Esophagus mucosa (tissue), 1 donor: ENCODE measurements at places on chromosomes 16 and 17.
A peak's percentile ranks its signal among the peaks of the same experiment; 100 is the strongest.

DNA sequence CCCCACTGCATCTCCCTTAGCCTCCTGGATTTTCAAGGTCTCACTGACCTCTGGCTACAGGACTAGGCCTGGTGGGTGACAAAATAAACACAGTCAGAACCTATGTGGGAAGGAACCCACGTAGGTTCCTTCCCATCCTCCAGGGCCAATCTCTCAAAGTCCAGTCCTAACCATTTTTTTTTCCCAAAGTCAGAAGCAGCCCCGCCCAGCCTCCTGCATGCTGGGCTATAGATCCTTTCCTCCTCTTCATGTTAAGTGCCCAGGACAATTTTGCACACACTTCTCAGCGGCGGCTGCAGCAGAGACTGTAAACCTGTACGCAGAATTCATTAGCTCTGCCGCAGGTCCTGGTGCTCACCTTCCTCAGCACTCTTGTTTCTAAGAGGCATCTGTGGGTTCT is 285.8 kb downstream of the NPIPA8 start:
- ATAC-seq = no peak

GRCh38 chr16:51818342-51818944 is 667.4 kb upstream of the SALL1 start:
- no peak for ATAC-seq

GRCh38 chr16:4591191-4591590 is 23.5 kb downstream of the UBALD1 start:
- ATAC-seq = no peak

DNA sequence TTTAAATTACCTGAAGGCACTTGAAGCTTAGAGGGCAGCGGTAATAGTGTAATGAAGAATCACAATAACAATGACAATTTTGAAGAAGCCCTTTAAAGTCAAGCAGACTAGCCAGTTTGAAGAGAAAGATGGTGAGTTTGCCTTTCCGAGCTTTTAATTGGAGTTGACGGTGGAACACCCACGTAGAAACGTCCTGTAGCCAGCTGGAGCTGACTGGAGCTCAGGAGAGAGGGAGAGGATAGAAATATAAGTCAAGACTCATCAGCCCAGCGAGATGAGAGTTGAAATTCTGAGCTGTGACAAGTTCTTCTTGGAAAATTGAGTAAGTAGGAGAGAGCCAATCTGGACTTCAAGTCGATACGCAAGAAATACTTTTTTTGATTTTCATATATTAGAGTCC is 91.7 kb upstream of the CACNG3 start:
- no peak for ATAC-seq

DNA sequence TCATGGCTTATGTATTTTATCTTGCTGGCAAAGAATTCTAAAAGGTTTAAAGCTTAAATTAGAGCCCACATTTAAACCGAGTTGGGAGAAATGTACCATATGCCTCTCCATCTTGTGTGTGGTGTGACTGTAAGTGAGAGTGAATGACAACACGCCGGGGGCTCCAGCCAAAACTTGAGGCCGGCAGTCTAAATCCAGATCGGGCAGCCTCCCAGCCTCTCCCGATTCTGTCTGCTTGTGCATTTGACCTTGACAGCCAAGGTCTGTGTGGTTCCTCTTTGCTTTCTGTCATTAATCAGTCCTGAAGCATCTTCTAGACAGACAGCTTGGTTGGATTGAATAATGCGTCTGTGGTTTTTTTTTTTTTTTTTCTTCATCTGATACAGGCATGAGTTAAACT is 1093.2 kb upstream of the EEF2KMT start:
- ATAC-seq = no peak

- peak; percentile 61 for ATAC-seq
These were observed 49.0 kb upstream of the ZNF750 start for GRCh38 chr17:82888583-82889495.

GRCh38 chr17:66466840-66467367 is 164.5 kb downstream of the PRKCA start:
- ATAC-seq = peak; percentile 95

GRCh38 chr16:12917653-12918052 is 16.3 kb downstream of the SHISA9 start:
- no peak for ATAC-seq

- no peak for ATAC-seq
These were observed 35.1 kb downstream of the IL21R start for GRCh38 chr16:27436921-27437650.

GRCh38 chr16:22370038-22370820 is 4.2 kb downstream of the CDR2 start:
- ATAC-seq = no peak

DNA sequence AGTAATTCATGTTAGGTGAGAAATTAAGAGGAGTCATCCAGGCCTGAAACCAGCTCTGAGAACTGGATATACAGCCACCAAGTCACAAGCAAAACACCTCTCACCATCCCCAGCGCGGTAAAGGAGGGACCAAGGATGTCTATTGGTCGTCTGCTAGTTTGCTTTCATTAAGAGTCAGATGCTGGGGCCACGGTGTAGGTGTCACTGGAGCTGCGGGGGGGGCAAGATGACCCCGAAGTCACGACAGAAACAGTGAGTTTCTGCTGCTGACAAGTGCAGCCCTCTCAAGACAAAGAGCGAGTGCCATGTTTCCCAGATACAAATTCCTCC is 790 bp downstream of the NCBP3 start:
- ATAC-seq = peak; percentile 41

GRCh38 chr17:66906321-66907278 is 57.9 kb upstream of the CACNG4 start:
- ATAC-seq = peak; percentile 61

DNA sequence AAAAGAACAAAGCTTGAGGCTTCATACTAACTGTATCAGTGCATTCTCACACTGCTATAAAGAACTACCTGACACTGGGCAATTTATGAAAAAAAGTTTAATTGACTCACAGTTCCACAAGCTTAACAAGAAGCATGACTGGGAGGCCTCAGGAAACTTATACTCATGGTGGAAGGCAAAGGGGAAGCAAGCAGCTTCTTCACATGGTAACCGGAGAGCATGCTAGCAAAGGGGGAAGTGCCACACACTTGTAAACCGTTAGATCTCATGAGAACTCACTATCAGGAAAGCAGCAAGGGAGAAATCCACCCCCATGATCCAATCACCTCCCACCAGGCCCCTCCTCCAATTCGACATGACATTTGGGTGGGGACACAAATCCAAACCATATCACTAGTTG is 25.3 kb downstream of the CTRB2 start:
- no peak for ATAC-seq

- peak; percentile 52 for ATAC-seq
These were observed 56.2 kb downstream of the ADCY9 start for GRCh38 chr16:4060009-4060408.

GRCh38 chr16:30076276-30076791 is 540 bp downstream of the PPP4C start:
- peak; percentile 32 for ATAC-seq

DNA sequence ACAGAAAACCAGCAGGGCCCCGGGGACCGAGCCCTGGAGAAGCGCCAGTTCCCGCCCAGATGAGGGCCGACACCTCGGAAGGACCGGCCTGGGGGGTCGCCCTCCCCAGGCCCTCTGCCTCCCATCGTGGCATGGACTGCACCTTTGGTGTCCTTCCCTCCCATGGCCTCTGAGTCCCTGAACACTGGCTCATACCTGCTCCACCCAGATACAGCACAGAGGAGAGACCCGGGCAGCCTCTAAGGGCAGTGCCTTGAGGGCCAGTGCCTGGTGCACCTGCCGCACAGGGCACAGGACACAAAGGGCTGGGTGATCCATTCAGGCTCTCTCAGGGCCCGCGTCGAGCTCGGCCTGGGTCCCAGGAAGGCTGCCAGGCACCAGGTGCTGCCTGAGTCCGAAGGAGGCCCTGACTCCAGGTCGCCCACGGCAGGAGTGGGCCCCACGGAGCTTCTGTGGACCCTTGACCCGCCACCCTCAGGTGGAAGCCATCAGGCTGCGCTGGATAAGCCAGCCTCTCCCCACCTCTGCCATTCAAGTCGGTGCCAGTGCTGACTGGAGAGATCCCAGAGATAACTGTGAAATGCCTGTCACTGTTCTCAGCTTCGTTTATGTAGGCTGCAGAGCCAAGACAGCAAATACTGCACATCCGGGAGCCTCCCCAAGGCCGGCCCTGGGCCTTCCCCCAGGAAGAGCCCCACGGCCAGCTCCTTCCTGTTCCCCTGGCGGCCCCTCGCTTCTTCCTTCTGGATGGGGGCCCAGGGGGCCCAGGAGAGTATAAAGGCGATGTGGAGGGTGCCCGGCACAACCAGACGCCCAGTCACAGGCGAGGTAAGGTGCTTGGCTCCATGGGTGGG is at the start of gene ZG16B:
Gene ZG16B (plus strand): TSS at position 803 of the 854 bp plus-strand sequence. CDS start 139 bp downstream, outside the sequence.
- ATAC-seq = peak; percentile 55

GRCh38 chr16:1968146-1968953 is 1.7 kb downstream of the RNF151 start:
- no peak for ATAC-seq
